ENCODE measurements at places on chromosomes 3 and 15.

DNA sequence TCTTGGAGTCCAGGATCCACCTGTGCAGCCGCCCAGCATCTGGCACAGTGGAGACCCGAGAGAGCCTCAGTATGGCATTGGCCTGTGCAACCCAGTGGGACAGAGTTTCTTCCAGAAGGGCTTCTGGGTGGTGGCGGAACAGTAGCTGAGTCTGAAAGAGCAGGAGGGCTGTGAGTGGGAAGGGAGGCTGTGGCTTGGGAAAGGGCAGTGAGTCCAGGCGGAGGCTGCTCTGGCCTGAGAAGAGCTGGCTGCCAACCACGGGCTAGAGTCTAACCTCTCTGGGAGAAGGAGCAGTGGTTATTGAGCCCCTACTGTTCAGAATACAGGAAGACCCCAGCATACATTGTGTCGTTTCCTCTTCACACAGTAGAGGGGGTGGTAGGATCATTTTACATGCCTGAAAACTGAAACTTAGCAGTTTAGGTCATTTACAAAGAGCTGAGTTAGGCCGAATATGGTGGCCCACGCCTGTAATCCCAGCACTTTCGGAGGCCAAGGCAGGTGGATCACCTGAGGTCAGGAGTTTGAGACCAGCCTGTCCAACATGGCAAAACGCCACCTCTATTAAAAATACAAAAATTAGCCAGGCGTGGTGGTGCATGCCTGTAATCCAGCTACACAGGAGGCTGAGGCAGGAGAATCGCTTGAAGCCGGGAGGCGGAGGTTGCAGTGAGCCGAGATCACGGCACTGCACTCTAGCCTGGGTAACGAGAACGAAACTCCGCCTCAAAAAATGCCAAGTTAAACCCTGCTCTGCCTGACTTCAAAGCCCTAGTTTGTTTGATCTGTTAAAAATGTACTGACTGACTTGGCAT is 3.2 kb downstream of the AEN start:
- no peak for DNase-seq

GRCh38 chr3:183033746-183034145 is 53.4 kb upstream of the DCUN1D1 start:
- no peak for DNase-seq

- DNase-seq, result no peak
Measured at GRCh38 chr15:45099549-45100165, 14.3 kb downstream of the DUOX2 start.

GRCh38 chr3:123431658-123432324 is 17.1 kb downstream of the ADCY5 start:
- DNase-seq, result no peak

- DNase-seq, result no peak
Measured at GRCh38 chr15:47246317-47246716, 471.0 kb upstream of the SEMA6D start.

GRCh38 chr3:48142316-48142870 is 45.8 kb downstream of the CDC25A start:
- no peak for DNase-seq

GRCh38 chr3:23075496-23075895 is 127.6 kb upstream of the UBE2E2 start:
- no peak for DNase-seq

DNA sequence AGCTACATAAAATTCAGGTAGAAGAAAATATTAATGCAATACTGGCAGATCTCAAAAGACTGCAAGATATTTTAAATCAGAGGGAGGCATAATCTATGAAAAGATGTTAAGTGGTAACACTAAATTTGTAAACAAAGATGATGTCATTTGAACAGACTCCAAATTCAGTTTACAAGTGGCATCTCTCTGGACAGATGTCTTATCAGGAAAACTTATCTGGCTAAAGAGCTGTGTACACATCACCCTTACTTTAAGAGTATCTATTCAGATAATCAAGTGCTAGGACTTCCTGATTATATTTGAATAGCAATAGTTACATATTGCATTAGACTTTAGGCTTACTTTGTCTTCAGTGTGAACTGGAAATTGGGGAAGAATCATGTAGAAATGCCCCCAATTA is 231.5 kb downstream of the WDR72 start:
- DNase-seq, result no peak

- no peak for DNase-seq
Measured at GRCh38 chr15:101407966-101408775, 81.3 kb downstream of the PCSK6 start.

GRCh38 chr15:101060576-101061551 is 141.7 kb downstream of the LRRK1 start:
- DNase-seq, result no peak

DNA sequence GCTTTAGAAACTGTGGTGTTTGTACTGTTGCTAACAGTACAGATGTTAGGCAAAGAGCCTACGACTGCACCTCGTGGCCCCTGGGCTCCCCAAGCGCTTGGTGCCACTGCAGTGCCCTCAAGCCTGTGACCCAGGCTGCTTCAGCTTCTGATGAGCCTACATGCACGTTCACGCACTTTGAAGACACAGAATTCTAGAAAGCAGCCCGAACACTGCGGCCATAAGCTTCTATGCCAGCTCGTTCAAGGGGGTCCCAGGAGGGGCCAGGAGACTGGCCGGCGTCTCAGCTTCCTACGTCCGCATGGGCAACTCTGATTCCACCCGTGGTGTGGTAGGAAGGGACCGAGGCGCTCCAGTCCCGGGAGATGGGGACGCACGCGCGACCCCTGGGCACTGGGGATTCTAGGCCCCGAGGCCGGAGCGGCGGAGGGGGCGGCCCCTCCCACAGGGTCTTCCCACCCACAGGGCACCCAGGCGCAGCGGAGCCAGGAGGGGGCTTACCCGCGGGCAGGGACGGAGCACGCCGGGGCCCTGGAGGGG is 653 bp downstream of the MYO5C start:
- DNase-seq, result no peak

DNA sequence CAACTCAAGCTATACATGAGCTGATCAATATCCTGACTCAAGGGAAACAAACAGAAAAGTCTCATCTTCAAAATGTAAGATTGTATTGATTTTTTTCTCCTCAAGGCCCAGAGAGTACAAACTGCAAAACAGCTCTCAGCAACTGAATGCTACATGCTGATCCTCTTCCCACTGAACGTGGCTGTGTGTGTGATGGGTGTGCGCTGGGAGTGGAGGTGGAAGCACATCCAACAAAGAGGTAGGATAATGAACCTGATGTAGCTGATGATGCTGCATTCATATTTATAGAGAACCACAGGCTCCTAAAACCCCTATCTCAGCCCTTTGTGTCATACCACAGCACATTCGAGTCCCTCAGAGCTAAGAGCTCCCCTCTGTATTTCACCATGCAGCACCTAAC is 56.8 kb downstream of the GABRB3 start:
- no peak for DNase-seq

DNA sequence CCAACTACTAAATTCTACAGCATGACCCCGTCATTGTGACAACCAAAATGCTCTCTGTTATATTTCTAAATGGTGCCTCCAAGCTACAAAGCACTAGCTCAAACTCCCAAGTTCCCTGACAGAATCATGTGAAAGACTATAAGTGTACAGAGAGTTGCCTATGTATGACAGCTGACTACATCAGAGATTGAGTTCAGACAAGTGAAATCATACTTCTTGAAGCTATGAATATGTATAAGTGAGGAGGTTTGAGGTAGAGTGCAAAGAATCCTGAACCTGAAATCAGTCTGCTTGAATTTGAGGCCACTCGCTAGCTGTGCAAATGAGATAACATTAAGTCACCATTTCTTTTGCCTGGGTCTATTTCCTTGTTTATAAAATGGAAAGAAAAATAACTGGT is 63.9 kb upstream of the TP63 start:
- DNase-seq, result no peak

DNA sequence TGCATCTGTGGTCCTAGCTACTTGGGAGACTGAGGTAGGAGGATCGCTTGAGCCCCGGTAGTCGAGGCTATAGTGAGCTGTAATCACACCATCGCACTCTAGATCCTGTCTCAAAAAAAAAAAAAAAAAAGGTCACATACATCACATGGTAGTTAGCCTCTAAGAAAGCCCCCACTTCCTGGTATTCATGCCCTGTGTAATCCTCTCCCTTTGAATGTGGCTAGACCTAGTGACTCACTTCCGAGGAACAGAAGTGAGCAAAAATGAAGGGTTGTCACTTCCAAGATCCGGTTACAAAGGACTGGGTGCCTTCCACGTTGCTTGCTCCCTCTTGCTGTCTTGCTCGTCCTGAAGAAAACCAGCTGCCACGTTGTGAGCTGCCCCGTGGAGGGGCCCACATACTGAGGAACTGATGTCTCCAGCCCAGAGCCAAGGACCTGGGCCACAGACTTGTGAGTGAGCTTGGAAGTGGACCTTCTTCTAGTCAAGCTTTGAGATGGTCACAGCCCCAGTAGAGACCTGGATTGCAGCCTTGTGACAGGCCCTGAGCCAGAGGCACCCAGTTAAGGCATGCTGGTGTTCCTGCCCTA is 12.6 kb upstream of the LCTL start:
- DNase-seq, result no peak

DNA sequence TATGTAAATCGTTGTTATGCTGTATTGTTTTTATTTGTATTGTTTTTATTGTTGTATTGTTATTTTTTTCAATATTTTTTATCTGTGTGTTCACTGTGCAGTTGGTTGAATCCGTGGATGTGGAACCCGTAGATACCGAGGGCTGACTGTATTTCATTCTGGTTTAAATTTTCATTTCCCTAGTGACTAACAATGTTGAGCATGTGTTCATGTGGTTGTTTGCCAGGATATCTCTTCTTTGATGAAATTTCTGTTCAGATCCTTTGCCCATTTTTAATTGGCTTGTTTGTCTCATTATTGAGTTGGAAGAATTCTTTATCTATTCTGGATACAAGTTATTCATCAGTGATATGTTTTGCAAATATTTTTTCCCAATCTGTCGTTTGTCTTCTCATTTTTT is 29.7 kb downstream of the STOML1 start:
- no peak for DNase-seq

DNA sequence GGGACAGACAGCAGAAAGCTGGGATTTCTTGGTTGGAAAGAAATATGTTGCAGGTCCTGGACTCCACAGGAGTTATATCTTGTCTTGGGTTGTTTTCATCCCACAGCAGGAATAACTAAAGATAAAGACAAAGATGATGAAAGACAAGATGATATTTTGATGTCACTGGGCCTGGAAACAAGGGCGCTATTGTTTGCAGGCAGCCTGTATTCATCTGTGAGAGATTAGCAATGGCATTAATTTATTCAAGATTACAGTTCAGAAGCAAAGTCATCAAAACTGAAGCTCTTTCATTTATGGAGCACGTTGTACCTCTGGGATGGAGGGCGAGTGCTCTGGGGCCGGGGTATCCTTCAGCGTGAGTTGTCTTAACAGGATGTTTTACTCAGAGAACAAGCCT is 213.8 kb downstream of the LRTM1 start:
- DNase-seq, result no peak

DNA sequence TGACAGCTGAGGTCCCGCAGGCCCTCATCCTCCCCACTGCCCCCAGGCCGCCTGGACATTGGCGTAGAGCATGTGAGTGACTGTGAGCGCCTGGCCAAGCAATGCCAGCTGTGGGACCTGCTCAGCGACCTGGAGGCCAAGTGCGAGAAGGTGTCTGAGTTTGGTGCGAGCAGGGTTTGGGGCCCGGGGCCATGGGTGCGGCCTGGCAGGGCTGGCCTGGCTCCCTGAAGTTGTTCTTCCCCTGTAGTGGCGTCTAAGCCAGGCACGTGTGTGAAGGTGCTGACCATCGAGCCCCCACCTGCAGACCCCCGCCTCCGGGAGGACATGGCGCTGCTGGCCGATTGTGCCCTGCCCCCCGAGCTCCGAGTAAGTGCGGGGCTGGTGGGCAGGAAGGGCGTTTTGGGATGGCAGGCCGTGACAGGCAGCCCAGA is 4.2 kb downstream of the ABTB1 start:
- no peak for DNase-seq

GRCh38 chr3:13077431-13078162 is 4.4 kb upstream of the IQSEC1 start:
- DNase-seq, result no peak

GRCh38 chr15:33458421-33458820 is 147.7 kb downstream of the RYR3 start:
- no peak for DNase-seq

GRCh38 chr15:92733934-92734521 is 78.5 kb upstream of the FAM174B start:
- DNase-seq, result no peak

DNA sequence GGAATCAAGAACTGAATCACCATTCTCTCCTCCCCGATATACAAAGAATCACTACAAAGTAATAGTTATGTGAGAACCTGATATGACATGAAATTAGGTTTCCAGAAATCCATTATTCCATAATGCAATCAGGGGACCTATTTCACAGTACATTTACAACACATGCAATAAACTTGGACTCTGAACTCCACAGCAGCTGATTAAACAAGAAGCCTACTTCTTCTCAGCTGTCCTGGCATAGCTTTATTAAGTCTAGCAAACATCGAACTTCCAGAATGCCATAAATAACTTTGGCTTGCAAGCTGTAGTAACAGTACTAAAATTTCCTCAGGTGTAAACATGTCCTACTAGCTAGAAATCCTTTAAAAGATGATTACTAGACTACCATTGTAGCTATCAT is 17.8 kb downstream of the PDCD10 start:
- no peak for DNase-seq

DNA sequence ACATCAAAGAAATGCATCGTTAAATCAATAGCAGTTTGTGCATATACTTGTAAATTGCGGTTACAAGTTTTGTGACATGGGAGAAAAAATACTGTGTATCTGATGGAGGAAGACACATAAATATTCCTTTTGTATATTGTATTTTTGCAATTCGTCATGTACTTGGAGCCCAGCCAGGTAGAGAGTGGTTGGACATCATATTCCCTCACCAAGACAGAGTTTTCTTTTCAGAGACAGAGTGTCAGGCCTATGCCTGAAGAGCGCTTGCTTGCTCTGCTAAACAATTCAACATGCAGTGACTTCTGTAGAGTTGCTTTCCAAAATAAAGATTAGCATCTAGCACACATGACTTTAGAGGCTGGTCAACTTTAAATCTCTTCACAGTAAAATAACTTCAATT is 24.8 kb upstream of the MEIS2 start:
- no peak for DNase-seq

- no peak for DNase-seq
Measured at GRCh38 chr15:26081758-26082220, 218.7 kb upstream of the ATP10A start.

DNA sequence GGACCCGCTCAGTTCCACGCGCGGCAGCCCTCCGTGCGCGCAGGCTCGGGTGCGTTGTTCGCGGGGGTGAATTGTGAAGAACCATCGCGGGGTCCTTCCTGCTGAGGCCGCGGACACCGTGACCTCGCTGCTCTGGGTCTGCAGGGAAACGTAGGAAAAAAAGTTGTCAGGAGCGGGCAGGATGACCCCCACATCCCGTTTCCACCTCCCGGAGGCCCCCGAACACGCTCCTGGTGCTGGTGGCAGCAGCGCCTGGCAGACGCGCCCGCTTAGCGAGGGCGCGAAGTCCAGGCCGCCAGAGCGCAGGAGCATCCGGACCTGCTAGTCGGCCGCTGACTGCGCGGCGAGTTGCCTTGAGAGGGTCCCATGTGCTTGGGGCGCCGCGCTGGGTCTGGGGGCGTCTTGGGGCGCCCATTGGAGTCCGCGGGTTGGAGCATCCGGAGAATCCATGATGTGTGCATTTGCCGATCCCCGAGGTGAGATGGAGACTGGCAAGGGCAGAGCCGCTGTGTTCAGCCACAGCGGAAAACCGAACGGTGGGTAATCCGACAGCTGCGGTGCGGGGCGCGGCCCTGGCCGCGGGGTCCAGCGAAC is 520 bp downstream of the GREM1 start:
- DNase-seq, result peak; percentile 16

- DNase-seq, result no peak
Measured at GRCh38 chr3:175422744-175423143, 563.6 kb downstream of the NAALADL2 start.

- DNase-seq, result peak; percentile 77
Measured at GRCh38 chr3:68239542-68239941, 585.1 kb upstream of the SUCLG2 start.

All from WERI-Rb-1 (cell line).